ENCODE measurements at places on chromosomes 1 and 21. TPM values are rescaled to one million over a fixed set of nuclear protein-coding genes. Genes with fewer than 3 reads are reported as not detected.

The CFHR2 gene
- total RNA-seq = not detected

The NPHP4 gene
- total RNA-seq = 23.9 TPM

The CACHD1 gene
- total RNA-seq = 34.7 TPM

The CBS gene
- 11.1 TPM for total RNA-seq

The TRIM45 gene
- 8.7 TPM for total RNA-seq

The UBXN11 gene
- 25.1 TPM for total RNA-seq

The CA6 gene
- total RNA-seq = not detected

The ICOSLG gene
- total RNA-seq = 1.6 TPM

The MANEAL gene
- 15.3 TPM for total RNA-seq

The PGLYRP3 gene
- not detected for total RNA-seq

The SYTL1 gene
- total RNA-seq = 5.9 TPM

The PTGFRN gene
- total RNA-seq = 75.4 TPM

The CFAP45 gene
- total RNA-seq = not detected

The FMO5 gene
- 2.2 TPM for total RNA-seq

The HES2 gene
- total RNA-seq = 1.2 TPM

The CFH gene
- 98.1 TPM for total RNA-seq

The TSPAN1 gene
- 0.49 TPM for total RNA-seq

The GBP3 gene
- total RNA-seq = 5.4 TPM

The PDE9A gene
- total RNA-seq = 23.3 TPM

The GLIS1 gene
- total RNA-seq = 0.71 TPM

The GUCA2B gene
- total RNA-seq = not detected

The ZNF648 gene
- total RNA-seq = 0.71 TPM

The FMN2 gene
- 30.8 TPM for total RNA-seq

The TMEM269 gene
- 0.44 TPM for total RNA-seq

The RNU1-4 gene
- under 0.01 TPM for total RNA-seq

The LMX1A gene
- 9.6 TPM for total RNA-seq

The OR2L2 gene
- total RNA-seq = 0.88 TPM

The CYYR1 gene
- 12.6 TPM for total RNA-seq

The RGS13 gene
- not detected for total RNA-seq

The POLR3C gene
- total RNA-seq = 35.8 TPM

The ZSWIM5 gene
- total RNA-seq = 23.0 TPM

The ACADM gene
- 77.6 TPM for total RNA-seq

The AMY1B gene
- not detected for total RNA-seq

The CCDC30 gene
- 8.5 TPM for total RNA-seq

The GTF2B gene
- total RNA-seq = 56.8 TPM

The FLG2 gene
- 0.88 TPM for total RNA-seq

The FMO1 gene
- 11.7 TPM for total RNA-seq

The PCAT6 gene
- not detected for total RNA-seq

The CR1 gene
- total RNA-seq = 2.2 TPM

The CFAP74 gene
- 0.27 TPM for total RNA-seq

The OR10J1 gene
- total RNA-seq = not detected

The RHD gene
- 0.49 TPM for total RNA-seq

Measured in camera-type eye (tissue), 1 donor.